ENCODE measurements at places on chromosomes 7 and 10.

DNA sequence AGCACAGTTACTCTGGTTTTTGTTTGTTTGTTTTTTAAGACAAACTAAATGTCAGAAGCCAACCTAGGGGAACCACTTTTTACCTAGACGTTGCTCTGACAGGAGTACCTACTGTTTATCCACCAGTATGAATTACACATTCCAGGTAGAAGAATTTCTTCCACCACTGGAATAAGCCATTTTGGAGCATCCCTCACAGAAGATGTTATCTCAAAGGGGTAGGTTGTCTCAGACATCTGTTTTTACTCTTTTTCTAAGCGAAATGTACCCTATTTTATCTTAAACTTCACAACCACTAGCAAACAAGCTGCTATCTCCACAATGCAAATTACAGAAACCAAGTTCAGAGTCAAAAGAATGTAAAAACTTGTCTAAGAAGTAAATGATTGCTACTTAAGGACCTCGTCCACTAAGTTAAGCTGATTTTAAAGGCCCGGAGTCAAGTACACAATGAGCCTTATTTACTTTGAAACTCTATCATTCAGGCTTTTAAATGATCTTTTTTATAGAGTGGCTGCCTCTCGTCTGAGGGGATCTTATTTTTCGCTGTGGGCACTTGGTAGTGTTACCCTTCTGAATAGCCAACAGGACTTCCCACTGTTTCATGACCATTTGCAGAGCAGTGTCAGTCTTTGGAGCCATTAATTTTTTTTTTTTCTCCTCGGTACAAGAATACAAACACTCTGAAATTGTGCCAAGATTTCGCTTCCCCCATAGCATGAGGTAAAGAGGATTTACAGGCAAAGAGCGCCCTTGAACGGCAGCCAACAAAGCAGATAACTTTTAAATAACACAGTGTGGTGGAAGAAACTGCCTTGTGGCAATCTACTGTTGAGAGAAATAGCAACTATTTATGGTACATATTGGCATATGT lies 15.7 kb upstream of the ARMC3 start:
- DNase-seq, result peak; percentile 44

DNA sequence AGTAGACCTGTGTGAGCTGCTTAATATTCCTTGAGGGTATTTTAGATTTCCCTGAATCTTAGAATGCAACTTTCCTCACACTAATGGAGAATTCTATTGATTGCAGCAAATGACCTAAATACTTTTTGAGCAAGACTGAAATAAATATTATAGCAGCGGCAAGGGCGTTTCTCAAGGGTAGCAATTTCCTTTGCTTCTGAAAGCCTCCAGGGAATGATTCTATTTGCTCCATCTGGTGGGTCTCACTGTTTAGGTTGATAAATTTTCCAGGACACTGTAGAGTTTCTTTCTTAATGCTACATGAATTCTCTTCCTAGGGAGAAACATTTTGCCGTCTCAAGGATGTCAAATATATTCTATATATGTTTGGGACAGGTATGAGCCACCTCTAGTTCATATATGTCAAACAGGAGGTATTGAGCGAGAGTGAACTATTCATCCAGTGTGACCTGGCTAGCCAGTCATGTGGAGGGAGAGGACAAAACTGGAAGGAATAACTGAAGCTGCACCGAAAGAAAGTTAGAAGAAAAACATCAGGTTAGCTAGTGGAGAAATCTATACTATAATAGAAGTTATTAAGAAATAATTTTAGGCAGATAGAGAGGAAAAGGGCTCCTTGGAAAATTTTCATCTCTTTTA lies 57.9 kb upstream of the FZD8 start:
- DNase-seq, result no peak

- DNase-seq, result no peak
Observed at GRCh38 chr7:156220078-156220605, 407.9 kb upstream of the SHH start.

GRCh38 chr10:58281092-58281752 lies 12.3 kb downstream of the CISD1 start:
- DNase-seq, result no peak

GRCh38 chr10:120422457-120422856 lies 34.6 kb upstream of the PLPP4 start:
- DNase-seq, result no peak

DNA sequence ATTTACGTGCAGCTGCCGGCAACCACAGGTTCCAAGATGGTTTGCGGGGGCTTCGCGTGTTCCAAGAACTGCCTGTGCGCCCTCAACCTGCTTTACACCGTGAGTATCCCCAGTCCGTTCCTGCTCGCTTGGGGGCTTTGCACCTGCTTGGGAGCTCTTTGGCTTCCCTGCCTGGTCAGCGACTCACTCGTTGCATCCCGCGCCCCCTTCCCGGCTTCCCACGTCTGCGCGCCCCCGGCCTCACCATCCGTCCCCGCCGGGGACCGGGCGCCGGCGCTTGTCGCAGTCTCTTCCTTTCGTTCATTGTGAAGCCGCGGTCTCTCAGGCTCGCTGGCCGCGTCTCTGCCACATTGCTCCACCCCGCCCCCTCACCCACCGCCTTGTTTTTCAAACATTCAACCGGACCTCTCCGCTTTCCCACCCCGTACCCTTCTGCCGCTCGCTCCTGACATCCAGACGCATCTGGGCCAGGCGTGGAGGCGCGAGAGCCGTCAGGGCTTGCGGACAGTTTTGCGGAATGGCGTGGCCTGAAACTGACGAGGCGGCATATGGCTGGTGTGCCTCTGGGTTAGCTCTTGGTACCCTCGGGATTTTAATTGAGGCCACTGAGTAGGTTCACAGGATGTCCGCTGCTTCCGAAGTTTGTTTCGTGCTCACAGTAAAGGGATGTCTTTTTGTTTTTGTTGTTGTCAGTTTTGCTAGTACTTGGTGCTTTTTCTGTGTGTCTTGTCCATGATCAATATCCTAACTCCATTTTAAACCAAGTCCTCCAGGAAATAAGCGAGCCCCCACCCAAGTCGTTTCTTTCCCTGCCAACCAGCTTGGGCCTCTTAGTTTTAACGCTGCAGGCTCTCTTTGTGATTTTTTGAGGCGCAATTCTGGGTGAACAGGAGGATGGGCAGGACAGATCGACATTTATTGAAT lies 639 bp downstream of the TSPAN13 start:
- no peak for DNase-seq

DNA sequence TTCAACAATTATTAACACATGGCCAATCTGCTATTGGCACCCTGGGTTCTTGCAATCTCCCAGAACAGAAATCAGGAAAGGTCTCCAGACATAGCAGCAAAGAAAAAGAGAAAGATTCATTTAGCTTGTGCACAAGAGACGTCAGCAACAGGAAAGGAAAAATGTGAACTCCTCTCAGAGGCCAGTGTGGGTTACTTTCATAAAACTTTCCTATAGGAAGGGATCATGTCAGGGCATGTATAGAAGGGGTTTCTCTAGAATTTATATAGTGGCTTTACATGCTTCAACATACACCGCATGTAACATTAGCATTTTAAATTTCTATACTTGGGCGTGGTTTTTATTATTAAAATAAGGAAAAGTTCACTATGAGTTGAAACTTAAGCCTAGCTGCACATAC lies 725.1 kb downstream of the SORCS1 start:
- DNase-seq, result no peak

DNA sequence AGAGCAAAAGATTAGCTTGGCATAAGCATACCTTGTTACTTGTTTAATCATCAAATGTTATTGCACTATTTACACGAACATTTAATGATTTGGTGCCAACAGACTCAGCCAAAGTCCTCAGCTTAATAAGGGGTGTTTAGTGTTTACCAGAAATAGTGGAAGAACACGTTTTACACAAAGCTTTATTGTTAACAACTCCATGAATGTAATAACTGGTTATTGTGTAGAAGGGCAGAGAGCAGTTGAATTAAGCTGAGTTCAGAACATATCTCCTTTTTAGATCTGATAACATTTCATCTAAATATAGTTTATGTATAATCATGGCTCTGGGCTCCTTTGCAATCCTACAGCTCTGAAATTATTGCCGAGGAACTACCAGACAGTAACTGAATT lies 99.1 kb downstream of the CABCOCO1 start:
- no peak for DNase-seq

DNA sequence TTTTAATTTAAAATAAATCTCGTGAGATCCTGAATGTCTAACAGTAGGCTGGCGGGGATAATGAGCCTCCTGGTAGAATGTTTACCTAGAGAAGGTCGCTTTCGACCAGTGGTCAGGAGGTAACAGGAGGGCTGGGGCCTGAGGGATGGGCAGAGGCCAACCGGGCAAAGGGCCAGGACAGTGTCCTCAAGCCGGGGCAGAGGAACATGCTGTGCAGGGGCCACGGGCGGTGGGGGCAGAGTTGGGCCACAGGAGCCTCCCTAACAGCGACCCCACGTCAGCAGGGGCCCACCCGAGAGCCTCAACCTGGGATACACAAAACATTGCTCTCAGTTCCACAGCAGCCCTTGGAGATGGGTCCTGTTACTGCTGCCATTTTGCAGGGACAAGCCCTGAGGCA lies 14.5 kb downstream of the CFAP46 start:
- no peak for DNase-seq

DNA sequence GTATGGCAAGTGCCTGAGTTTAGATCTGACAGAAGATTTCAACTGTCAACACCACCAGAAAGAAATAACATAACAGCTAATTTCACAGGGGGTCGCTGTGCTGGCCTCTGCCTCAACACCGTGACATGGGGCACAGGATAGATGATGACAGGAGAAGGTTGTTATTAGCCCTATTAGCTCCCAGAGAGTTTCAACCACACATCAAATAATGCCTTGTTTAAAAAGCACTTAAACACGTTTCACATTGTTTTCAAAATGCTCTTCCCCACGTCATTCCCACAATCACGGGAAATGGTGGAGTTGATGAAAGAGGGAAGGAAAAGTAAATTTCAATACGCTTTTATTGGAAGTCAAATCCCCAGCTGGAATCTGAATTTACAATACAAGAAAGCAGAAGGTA lies 184.7 kb downstream of the MAGI2 start:
- DNase-seq, result no peak

DNA sequence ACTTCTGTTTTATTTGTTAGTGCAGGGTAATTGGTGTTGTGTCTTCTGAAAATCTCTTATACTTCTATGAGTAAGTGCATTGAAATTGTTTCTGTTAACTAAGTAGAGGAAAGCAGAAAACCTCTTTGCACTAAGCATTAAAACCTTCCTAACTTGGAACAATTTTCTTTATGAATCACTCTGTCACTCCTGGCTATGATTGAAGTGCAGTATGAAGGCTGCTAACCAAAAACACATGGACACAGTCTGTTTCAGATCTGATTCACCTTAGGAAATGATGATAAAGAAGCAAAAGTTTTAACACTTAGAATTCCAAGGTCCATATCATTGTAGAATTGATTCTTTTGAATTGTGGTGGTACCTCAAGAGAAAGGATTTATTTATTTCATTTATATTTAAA lies 41.9 kb downstream of the MET start:
- DNase-seq, result no peak

- DNase-seq, result no peak
Observed at GRCh38 chr7:133139350-133139749, 57.5 kb upstream of the CHCHD3 start.

- no peak for DNase-seq
Observed at GRCh38 chr10:98528805-98529183, 82.1 kb upstream of the HPS1 start.

DNA sequence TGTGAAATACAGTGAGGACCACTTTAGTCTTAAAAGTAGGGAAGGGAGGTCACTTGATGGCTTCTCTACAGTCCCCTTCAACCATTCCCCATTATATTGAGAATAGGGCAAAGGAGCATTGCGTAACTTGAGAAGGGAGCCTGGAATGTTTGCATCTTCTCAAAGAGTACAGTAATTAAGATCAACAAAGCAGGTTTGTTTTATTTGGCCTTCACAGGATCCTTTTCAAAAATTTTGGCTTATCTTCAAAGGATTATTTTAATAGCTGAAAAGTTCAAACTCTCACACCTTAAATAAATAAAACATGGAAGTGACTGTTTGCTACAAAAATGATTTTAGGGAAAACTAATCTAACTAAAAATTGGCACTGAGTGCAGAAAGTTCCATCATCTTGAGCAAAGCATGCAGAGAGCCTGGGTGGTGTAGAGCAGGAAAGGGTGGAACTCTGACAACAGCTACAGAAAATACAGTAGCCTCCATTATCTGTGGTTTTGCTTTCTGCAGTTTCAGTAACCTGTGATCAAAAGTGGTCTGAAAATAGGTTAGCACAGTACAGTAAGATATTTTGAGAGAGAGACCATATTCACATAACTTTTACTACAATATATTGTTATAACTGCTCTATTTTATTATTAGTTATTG lies 214.0 kb downstream of the MDFIC start:
- no peak for DNase-seq

- no peak for DNase-seq
Observed at GRCh38 chr7:19392246-19392645, 247.0 kb upstream of the FERD3L start.

DNA sequence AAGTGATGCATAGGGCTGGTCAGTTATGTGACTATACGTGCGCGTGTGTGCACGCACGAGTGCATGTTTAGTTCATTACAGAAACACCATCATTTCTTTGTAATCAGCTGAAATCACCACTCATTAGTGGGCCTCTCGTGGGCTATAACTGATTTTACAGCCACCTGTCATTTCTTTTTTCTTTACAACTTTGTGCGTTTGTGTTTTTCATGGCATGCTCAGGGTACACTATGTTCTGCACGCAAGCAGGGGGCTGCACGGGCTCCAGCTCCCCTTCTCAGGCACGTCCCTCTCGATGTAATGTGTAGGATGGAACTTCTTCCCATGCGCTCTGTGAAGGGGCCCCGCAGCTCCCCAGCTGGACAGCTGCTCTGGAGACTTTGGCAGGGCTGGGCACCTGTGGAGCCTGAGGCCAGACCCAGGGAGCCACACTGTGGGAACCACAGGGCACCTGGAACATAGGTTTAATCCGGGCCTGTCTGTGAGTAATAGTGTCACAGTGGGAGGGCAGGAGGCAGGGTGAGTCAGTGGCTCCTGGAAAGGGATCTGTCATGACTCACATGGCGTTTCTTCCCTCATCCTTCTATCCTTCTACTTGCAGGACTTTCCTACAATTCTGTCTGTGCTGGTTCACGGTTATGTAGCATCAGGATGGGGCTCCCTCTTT lies 4.9 kb downstream of the GCK start:
- no peak for DNase-seq

DNA sequence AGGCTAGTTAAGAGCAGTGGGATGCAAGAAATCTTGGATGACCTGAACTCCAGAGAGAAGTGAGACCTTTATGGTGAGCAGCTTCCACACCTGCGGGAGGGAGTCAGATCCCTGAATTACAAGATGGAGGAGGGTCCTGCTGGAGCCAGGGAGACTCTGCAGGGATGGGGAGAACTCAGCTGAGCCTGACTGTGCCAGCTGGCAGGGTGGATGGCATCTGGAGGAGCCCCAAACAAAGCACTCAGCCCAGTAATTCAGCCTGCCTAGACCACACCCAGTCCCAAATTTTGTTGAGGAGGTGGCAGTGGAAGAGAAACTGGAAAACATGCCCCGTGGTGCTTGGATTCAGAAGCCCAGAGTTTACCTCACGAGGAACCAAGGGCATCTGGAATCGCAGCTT lies 208.2 kb downstream of the WDR11 start:
- no peak for DNase-seq

GRCh38 chr10:4812046-4812445 lies 14.0 kb upstream of the AKR1E2 start:
- DNase-seq, result no peak

GRCh38 chr7:88322151-88322550 lies 15.5 kb upstream of the STEAP4 start:
- DNase-seq, result no peak

GRCh38 chr10:72009425-72010081 lies 45.4 kb downstream of the CHST3 start:
- DNase-seq, result no peak

Data from NCI-H187 treated with DMSO at 0.1 percent for 48 hours (cell line).